ENCODE measurements at places on chromosomes 2 and 18. TPM values are rescaled to one million over a fixed set of nuclear protein-coding genes. Genes with fewer than 3 reads are reported as not detected.

POTEF gene
- 0.11 TPM for polyA plus RNA-seq

IL37 gene
- polyA plus RNA-seq = not detected

RFX8 gene
- polyA plus RNA-seq = 1.7 TPM

NEB gene
- 8.4 TPM for polyA plus RNA-seq

C2orf66 gene
- 1.2 TPM for polyA plus RNA-seq

TWIST2 gene
- polyA plus RNA-seq = 4.7 TPM

SLC14A1 gene
- 3.4 TPM for polyA plus RNA-seq

PLCD4 gene
- polyA plus RNA-seq = 7.3 TPM

PCARE gene
- 0.35 TPM for polyA plus RNA-seq

LDAH gene
- 38.8 TPM for polyA plus RNA-seq

FSIP2 gene
- polyA plus RNA-seq = 2.8 TPM

ZNF804A gene
- 1.1 TPM for polyA plus RNA-seq

FEV gene
- 0.13 TPM for polyA plus RNA-seq

RUFY4 gene
- not detected for polyA plus RNA-seq

NEU2 gene
- not detected for polyA plus RNA-seq

GAL3ST2 gene
- 0.83 TPM for polyA plus RNA-seq

PPM1B gene
- polyA plus RNA-seq = 63.6 TPM

IL36A gene
- not detected for polyA plus RNA-seq

ANKRD44 gene
- polyA plus RNA-seq = 10.5 TPM

CBLN2 gene
- 9.8 TPM for polyA plus RNA-seq

STAT4 gene
- 13.1 TPM for polyA plus RNA-seq

EPHA4 gene
- 54.9 TPM for polyA plus RNA-seq

EMX1 gene
- polyA plus RNA-seq = 76.8 TPM

KCNJ13 gene
- 3.8 TPM for polyA plus RNA-seq

ASB18 gene
- 0.06 TPM for polyA plus RNA-seq

CCDC93 gene
- 61.6 TPM for polyA plus RNA-seq

CPO gene
- polyA plus RNA-seq = 2.0 TPM

CCL20 gene
- polyA plus RNA-seq = 0.23 TPM

ALKAL2 gene
- polyA plus RNA-seq = 5.6 TPM

STAMBP gene
- 60.9 TPM for polyA plus RNA-seq

NT5C1B gene
- polyA plus RNA-seq = 0.75 TPM

CTLA4 gene
- polyA plus RNA-seq = not detected

GPR155 gene
- 8.5 TPM for polyA plus RNA-seq

DARS1 gene
- polyA plus RNA-seq = 145 TPM

SPR gene
- polyA plus RNA-seq = 11.2 TPM

TFCP2L1 gene
- 65.9 TPM for polyA plus RNA-seq

REL gene
- 9.3 TPM for polyA plus RNA-seq

CYP27A1 gene
- polyA plus RNA-seq = 48.0 TPM

CNDP1 gene
- 1.7 TPM for polyA plus RNA-seq

PTPRN gene
- polyA plus RNA-seq = 0.20 TPM

IL18R1 gene
- 1.8 TPM for polyA plus RNA-seq

RAX gene
- polyA plus RNA-seq = not detected

ZNF512 gene
- polyA plus RNA-seq = 77.2 TPM

ABCB11 gene
- polyA plus RNA-seq = 0.13 TPM

PIAS2 gene
- polyA plus RNA-seq = 23.4 TPM

SFT2D3 gene
- polyA plus RNA-seq = not detected

CDCA7 gene
- 36.7 TPM for polyA plus RNA-seq

ECEL1 gene
- polyA plus RNA-seq = 22.9 TPM

HOXD12 gene
- 0.41 TPM for polyA plus RNA-seq

NAT8 gene
- 23.5 TPM for polyA plus RNA-seq

HAUS1 gene
- polyA plus RNA-seq = 51.3 TPM

PARD3B gene
- 36.3 TPM for polyA plus RNA-seq

ATG16L1 gene
- polyA plus RNA-seq = 19.1 TPM

Measured in left renal cortex interstitium (tissue), 4 donors.